ENCODE measurements at places on chromosomes 12 and 14. TPM values are rescaled to one million over a fixed set of nuclear protein-coding genes. Genes with fewer than 3 reads are reported as not detected.

The SYT1 gene
- total RNA-seq, result 6.3 TPM

The RERG gene
- not detected for total RNA-seq

The RPGRIP1 gene
- total RNA-seq, result 0.39 TPM

The MYF6 gene
- not detected for total RNA-seq

The CKB gene
- total RNA-seq, result 3.0 TPM

The PAPOLA gene
- 100 TPM for total RNA-seq

The GPRC5D gene
- total RNA-seq, result not detected

The PLEKHD1 gene
- under 0.01 TPM for total RNA-seq

The SIX4 gene
- total RNA-seq, result 0.51 TPM

The RNASE1 gene
- 8.0 TPM for total RNA-seq

The CCDC38 gene
- total RNA-seq, result not detected

Data from dermis microvascular lymphatic vessel endothelial cell (primary cell).